ENCODE measurements at places on chromosomes 5 and 9.

DNA sequence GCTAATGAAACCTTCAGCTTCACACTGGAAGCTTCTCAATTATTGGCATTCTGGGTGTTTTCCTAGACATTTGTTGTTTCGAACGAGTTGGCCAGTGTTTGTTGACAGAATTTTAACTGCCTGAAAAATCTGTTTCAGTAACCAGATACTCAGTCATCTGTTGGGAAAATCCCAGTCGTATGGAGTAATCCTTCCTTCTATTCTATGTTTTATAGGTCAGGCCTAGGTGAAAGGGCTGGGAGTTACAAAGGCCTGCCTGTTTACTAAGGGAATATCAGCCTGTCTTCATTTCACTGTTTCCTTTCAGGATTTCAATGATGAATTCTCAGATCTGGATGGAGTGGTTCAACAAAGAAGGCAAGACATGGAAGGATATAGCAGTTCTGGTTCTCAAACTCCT, 59.9 kb downstream of the GRAMD2B start:
- peak; percentile 76 for DNase-seq
- peak overlapping the region; percentile 40 for H3K27ac ChIP-seq
- peaks cover 12% of the 10 kb centered on the region for H3K36me3 ChIP-seq
- no peaks in the 10 kb centered on the region for H3K27me3 ChIP-seq
- no peak overlapping the region for H3K4me3 ChIP-seq
- peaks cover 20% of the 10 kb centered on the region for H3K4me1 ChIP-seq

GRCh38 chr5:36641431-36641830, 35.0 kb downstream of the SLC1A3 start:
- H3K4me3 ChIP-seq, result no peak overlapping the region
- no peaks in the 10 kb centered on the region for H3K27me3 ChIP-seq
- H3K27ac ChIP-seq, result no peak overlapping the region
- no peaks in the 10 kb centered on the region for H3K36me3 ChIP-seq

GRCh38 chr5:100722657-100723056, 180.4 kb downstream of the ST8SIA4 start:
- no peaks in the 10 kb centered on the region for H3K4me1 ChIP-seq
- no peaks in the 10 kb centered on the region for H3K27me3 ChIP-seq
- H3K27ac ChIP-seq, result no peak overlapping the region
- DNase-seq, result no peak

GRCh38 chr5:133384903-133385302, 227.4 kb downstream of the FSTL4 start:
- no peak overlapping the region for H3K4me3 ChIP-seq
- no peak for DNase-seq
- no peak overlapping the region for H3K27ac ChIP-seq
- no peaks in the 10 kb centered on the region for H3K4me1 ChIP-seq
- H3K36me3 ChIP-seq, result no peaks in the 10 kb centered on the region

- no peak overlapping the region for H3K4me3 ChIP-seq
- peaks cover 59% of the 10 kb centered on the region for H3K4me1 ChIP-seq
Observed at GRCh38 chr5:52896534-52897237, 92.5 kb upstream of the ITGA2 start.

DNA sequence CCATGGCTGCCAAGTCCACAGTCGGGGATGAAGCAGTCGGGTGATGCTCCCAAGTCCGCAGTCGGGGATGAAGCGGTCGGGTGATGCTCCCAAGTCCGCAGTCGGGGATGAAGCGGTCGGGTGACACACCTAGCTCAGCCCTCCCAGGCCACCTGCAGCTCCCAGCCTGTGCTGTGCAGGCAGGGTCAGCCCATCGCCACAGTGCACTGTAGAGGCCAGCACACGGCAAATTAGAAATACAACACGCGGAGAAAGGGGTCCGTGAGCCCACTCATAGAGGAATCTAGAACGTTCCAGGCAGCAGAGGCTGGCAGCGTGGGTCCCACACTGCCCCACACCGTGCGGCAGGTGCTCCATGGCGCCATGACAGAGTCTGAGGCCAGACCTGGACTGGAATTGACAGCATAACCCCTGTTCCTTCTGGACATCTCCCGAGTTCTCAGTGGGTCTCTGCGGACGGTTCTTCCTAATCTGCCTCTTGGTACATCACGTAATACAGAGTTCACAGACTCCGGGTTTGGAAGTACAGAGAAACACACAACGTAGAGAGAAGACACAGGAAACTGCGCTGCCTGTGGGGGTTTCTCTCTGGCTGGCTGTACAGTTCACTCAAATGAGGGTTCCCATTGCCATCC, 7.7 kb upstream of the EXOC3 start:
- H3K4me3 ChIP-seq, result no peak overlapping the region
- no peaks in the 10 kb centered on the region for H3K36me3 ChIP-seq
- no peak overlapping the region for H3K27ac ChIP-seq
- H3K27me3 ChIP-seq, result no peaks in the 10 kb centered on the region
- DNase-seq, result no peak
- no peaks in the 10 kb centered on the region for H3K4me1 ChIP-seq

GRCh38 chr9:116480700-116481099, 206.4 kb upstream of the TRIM32 start:
- no peak for DNase-seq
- no peaks in the 10 kb centered on the region for H3K27me3 ChIP-seq
- H3K27ac ChIP-seq, result no peak overlapping the region
- no peaks in the 10 kb centered on the region for H3K36me3 ChIP-seq
- H3K4me1 ChIP-seq, result no peaks in the 10 kb centered on the region

GRCh38 chr5:199950-200645, 8.8 kb downstream of the LRRC14B start:
- no peaks in the 10 kb centered on the region for H3K27me3 ChIP-seq
- H3K4me1 ChIP-seq, result no peaks in the 10 kb centered on the region
- H3K36me3 ChIP-seq, result no peaks in the 10 kb centered on the region
- H3K27ac ChIP-seq, result no peak overlapping the region
- no peak overlapping the region for H3K4me3 ChIP-seq

GRCh38 chr5:90135779-90136378, 273.7 kb downstream of the CETN3 start:
- DNase-seq, result peak; percentile 17
- no peaks in the 10 kb centered on the region for H3K4me1 ChIP-seq
- no peaks in the 10 kb centered on the region for H3K27me3 ChIP-seq
- H3K27ac ChIP-seq, result no peak overlapping the region
- H3K36me3 ChIP-seq, result no peaks in the 10 kb centered on the region

DNA sequence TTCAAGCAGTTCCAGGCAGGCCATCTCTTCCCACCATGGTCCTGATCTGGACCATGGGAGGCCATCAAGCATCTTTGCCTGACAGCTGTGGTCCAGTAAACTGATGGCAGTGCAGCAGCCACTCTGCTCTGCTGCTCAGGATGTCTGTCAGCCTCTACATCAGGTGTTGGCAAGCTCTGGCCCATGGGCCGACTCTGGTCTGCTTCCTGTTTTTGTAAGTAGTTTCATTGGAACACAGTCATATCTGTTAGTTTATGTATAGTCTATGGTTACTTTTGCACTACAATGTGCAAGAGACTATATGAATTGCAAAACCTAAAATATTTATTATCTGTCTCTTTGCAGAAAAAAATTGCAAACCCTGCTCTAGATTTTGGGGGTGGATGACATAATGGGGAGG, 225.0 kb downstream of the KCTD16 start:
- H3K4me3 ChIP-seq, result no peak overlapping the region
- no peaks in the 10 kb centered on the region for H3K4me1 ChIP-seq
- H3K27ac ChIP-seq, result no peak overlapping the region
- H3K36me3 ChIP-seq, result no peaks in the 10 kb centered on the region
- no peak for DNase-seq

GRCh38 chr9:2377117-2377516, 244.5 kb upstream of the VLDLR start:
- no peak overlapping the region for H3K4me3 ChIP-seq
- no peaks in the 10 kb centered on the region for H3K4me1 ChIP-seq
- no peaks in the 10 kb centered on the region for H3K36me3 ChIP-seq
- H3K27me3 ChIP-seq, result no peaks in the 10 kb centered on the region
- H3K27ac ChIP-seq, result no peak overlapping the region

- H3K27ac ChIP-seq, result peak overlapping the region; percentile 93
- H3K27me3 ChIP-seq, result no peaks in the 10 kb centered on the region
- DNase-seq, result peak; percentile 99
- peak overlapping the region; percentile 28 for H3K4me3 ChIP-seq
- H3K36me3 ChIP-seq, result no peaks in the 10 kb centered on the region
Observed at GRCh38 chr9:109817846-109818472, 38.0 kb downstream of the PALM2AKAP2 start.

GRCh38 chr5:139561655-139562451, 714 bp downstream of the UBE2D2 start:
- peaks cover 12% of the 10 kb centered on the region for H3K36me3 ChIP-seq
- no peaks in the 10 kb centered on the region for H3K27me3 ChIP-seq
- peaks cover 3% of the 10 kb centered on the region for H3K4me1 ChIP-seq
- DNase-seq, result peak; percentile 47
- H3K4me3 ChIP-seq, result peak overlapping the region; percentile 78
- peak overlapping the region; percentile 79 for H3K27ac ChIP-seq

- H3K4me3 ChIP-seq, result peak overlapping the region; percentile 41
- no peaks in the 10 kb centered on the region for H3K36me3 ChIP-seq
- no peak for DNase-seq
- H3K4me1 ChIP-seq, result peaks cover 6% of the 10 kb centered on the region
Observed at GRCh38 chr9:136656183-136656738, 6.5 kb upstream of the EGFL7 start.

DNA sequence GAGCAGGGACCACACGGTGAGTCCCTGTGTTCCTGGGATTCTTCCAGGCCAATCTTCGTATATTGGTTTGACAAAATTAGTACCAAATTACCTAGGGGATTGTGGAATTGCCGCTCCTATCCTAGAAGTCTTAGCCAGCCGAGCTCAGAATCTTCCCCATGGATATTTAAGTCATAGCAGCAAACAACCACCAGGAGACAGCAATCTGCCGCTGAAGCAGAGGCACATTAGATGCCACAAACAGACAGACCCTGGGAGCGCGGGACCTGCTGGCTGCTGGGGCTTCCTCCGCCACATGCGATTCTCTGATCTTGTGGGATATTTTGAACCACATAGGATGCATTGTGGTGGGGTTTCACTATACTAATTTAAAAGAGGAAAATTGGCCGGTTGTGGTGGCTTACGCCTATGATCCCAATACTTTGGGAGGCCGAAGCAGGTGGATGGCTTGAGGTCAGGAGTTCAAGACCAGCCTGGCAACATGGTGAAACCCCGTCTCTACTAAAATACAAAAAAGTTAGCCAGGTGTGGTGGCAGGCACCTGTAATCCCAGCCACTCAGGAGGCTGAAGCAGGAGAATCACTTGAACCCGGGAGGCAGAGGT, 31.7 kb upstream of the ZBTB43 start:
- H3K27ac ChIP-seq, result no peak overlapping the region
- H3K27me3 ChIP-seq, result no peaks in the 10 kb centered on the region
- no peaks in the 10 kb centered on the region for H3K36me3 ChIP-seq
- H3K4me3 ChIP-seq, result no peak overlapping the region

DNA sequence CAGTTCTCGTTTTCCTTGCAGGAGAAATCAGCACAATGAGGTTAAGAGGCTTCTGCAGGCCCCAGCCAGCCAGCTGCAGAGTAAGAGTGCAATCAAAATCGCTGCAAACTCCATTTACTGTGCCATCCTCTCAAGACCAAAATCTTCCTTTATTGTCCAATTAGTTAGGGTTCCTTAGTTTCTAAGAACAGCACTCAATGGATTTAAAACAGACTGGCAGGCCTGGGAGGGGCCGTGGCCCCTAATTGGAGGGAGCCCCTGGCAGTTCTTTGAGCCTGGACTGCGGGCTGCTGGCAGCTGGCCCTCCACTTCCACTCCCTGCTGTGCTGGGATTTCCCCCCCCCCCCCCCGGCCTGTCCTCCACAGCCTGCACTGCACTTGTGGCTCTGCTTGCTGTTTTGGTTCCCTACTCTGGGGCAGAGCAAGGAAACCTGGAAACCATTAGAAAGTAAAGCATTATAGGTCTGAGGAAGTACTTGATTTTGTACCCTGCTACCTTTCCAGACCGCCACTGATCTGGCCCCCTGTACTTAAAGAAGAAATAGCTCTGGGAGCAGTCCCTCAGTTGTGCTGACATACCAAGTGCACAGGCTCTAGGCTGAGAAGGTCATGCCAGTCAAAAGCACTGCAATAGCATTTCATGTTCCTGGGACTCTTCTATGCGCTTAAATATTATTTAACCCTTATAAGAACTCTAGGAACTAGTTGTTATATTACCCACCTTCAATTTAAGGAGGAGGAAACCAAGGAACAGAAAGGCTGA, 129.0 kb downstream of the APBA1 start:
- H3K36me3 ChIP-seq, result no peaks in the 10 kb centered on the region
- H3K27me3 ChIP-seq, result no peaks in the 10 kb centered on the region
- H3K27ac ChIP-seq, result peak overlapping the region; percentile 48
- peaks cover 18% of the 10 kb centered on the region for H3K4me1 ChIP-seq
- H3K4me3 ChIP-seq, result no peak overlapping the region
